ENCODE measurements at places on chromosomes 7 and 10.

- no peak for DNase-seq
Observed at GRCh38 chr7:134854816-134855215, 75.4 kb downstream of the CALD1 start.

- no peak for DNase-seq
Observed at GRCh38 chr7:122544463-122544862, 154.5 kb downstream of the RNF133 start.

DNA sequence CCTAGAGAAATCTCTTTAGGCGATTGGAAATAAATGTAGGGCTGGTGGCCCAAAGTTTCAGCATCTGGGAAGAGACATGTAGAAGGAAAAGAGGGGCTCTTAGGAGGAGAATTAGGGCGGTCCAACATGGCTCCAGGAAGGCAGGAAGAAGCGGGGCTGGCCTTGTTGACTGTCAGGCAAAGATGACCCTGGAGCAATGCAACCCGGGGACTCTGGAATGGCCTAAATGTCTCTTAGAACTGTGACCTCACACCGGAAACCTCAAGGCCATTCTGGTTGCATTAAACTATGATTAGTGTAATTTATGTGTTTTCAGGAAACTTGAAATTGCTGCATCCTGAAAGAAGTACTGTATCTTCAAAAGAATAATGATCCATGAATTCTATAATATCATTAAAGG, 66.8 kb downstream of the NRP1 start:
- no peak for DNase-seq

- no peak for DNase-seq
Observed at GRCh38 chr7:103690242-103690974, 244.4 kb upstream of the SLC26A5 start.

GRCh38 chr7:114851406-114852061, 70.4 kb upstream of the MDFIC start:
- no peak for DNase-seq
